ENCODE measurements at places on chromosomes 3 and 15.

- DNase-seq: no peak
Observed at GRCh38 chr3:188689101-188689574, 482.6 kb upstream of the TPRG1 start.

DNA sequence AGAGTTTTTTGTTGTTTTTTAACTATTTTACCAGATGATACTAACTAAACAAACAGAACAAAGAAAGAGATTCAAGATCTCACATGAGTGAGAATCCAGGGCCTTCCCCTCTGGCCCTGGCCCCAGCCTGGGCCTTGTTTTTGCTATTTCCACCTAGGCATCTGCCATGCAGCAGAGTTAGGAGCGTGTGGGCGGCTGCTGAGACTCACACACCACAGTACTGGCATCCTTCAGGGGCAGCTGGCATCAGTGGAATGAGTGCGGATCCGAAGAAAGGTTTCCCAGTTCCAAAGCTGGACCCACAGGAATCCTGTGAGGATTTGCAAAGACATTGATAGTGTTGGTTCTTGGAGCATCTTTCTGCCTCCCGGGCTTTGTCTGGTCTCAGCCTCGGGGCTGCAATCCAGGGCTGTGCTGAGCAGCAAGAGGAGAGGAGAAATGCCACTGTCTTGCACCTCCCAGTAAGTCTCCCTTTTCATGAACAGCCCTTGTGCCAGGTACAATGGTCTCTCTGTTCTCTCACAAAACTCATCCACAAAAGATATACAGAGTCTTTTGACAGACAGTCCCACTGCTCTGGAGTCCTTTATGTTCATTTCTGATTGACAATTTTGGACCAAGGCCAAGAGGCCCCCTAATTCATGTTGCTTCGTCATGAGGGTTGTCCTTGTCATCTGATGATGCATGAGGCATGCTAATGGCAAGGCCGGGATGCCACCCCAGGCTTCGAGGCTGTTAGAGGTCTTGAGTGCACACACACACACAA is 46.6 kb downstream of the APH1B start:
- no peak for DNase-seq

DNA sequence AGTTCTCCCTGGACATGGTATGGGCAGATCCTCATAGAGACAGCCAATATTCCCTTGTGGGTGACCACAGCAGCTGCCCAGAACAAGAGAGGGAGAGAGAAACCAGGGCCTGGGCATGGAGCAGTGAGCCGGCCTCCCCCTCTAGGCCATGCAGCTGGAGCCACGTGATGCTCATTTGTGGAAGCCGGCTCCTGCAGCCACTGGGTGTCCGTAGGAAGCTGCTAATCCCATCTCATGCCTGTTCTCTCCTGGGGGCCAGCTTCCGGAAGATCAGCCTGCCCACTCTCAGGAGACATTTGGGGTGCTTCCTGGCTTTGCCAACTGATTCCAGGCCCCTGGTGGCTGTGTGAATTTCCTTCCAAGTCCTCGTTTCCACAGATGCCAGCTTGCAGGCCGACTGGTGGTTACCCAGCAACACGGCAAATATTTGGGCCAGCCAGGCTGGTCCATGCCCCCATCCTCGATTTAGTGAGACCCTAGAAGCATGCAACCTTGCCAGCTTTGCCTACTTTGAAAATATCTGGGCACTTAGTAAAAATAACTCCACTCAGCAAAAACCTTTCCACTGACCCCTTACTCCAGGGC is 55.3 kb downstream of the LINGO1 start:
- DNase-seq: peak; percentile 58

DNA sequence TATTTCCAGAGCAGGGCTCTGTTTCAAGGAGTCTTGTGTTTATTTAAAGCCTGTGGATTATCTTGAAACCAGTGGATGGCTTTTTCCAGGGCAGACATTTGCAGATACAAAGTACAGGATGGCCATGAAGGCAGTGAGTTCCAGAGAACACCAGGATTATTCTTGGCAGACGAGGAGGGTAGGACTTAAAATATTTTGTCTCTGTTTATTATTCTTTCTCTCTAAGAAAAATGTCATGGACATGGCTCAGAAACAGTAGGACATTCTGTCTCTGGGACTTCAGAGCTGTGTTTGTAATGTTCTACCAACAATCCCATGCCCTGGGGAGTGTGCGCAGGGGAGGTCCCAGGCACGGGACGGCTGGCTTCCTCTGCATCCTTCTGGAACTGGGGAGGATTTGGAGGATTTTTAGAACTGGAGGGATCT is 125.9 kb downstream of the ATP10A start:
- DNase-seq: no peak

- DNase-seq: no peak
Observed at GRCh38 chr3:126961791-126962461, 21.0 kb upstream of the PLXNA1 start.

DNA sequence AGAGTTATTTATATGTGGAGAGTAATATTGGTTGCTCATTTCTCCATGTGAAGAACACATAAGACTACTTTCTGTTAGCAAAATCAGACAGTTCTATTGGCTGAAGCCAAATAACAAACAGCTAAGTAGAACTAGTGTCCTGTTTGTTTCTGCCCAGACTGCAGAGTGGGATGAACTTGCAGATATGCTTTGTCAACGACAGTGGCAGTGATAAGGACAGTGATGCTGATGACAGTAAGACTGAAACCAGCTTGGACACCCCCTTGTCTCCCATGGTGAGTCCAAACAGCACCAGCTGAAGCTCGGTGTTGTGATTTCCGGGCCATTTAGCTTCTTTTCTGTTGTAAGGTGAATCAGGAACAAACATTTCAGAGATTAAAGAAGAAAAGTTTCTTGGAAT is 102.6 kb upstream of the IL12A start:
- DNase-seq: no peak

GRCh38 chr15:77992356-77993222 is 84.9 kb downstream of the TBC1D2B start:
- no peak for DNase-seq

DNA sequence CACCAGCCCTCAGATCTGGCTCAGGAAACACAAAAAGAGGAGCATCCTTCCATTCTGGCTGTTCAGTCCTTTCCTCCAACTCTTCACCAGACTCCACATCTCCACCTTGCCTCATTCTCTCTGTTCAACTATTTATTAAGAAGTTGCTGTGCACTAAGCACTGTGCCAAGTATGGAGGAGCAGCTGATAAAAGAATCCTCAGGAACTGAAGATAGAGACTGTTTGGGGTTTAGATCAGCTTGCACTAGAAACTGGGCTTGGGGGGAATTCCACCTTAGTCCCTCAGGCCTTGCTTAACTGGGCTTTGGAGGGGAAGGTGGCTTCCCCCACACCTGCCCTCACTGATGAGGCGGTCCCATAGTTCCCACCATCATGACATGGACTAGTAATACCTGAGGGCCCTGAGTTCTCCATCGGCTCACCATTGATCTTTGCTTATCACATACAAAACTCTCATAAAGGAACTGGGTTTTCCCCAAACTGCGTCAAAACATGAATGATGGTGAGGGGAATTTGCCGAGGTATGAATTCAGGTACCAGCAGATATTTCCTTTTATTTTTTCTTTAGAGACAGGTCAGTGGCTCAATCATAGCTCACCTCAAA is 1.7 kb upstream of the CCR8 start:
- DNase-seq: no peak

- no peak for DNase-seq
Observed at GRCh38 chr3:183455089-183455488, 26.7 kb upstream of the MCF2L2 start.

DNA sequence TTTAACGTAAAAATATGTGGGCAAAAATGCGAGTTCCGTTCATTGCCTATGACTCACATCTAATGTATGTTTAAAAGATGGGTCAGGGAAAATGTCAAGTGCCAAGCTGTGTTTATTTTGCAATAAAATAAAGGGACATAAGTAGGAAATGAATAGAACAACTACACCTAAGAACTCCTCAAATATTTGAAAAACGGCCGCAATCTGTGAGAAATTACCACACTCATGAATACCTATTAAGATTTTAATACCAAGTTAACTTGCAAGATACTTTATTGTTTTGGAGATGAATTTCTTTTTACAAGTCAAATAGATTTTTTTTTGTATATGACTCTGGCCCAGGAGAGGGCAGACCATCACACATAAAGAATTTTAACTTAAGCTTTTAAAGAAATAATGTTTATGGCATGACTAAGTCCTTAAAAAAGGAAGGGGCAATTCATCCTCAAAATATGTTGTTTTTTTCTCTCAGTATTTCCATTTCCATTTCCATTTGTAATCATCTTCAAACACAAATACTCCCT is 152.7 kb downstream of the SUCNR1 start:
- DNase-seq: no peak

- no peak for DNase-seq
Observed at GRCh38 chr15:68434021-68434420, 2.1 kb upstream of the ITGA11 start.

- no peak for DNase-seq
Observed at GRCh38 chr15:35168464-35168863, 83.4 kb upstream of the NANOGP8 start.

GRCh38 chr3:98770261-98771039 is 7.3 kb downstream of the ST3GAL6 start:
- DNase-seq: no peak

DNA sequence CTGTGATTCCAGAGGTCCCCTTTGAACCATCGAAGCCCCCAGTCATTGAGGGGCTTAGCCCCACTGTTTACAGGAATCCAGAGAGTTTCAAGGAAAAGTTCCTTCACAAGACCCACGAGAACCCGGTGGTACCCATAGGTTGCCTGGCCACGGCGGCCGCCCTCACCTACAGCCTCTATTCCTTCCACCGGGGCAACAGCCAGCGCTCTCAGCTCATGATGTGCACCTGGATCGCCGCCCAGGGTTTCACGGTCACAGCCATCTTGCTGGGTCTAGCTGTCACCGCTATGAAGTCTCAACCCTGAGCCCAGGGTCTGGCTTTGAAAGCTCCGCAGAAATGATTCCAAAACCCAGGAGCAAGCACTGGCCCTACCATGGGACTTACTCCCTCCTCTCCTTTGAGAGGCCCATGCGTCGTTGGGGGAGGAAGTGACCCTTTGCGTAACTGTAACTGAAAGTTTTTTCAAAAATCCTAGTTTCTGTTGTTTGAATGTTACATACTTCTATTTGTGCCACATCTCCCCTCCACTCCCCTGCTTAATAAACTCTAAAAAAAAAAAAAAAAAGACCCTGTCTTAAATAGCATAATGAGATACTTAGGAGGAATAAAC is 85.1 kb upstream of the CSPG5 start:
- DNase-seq: no peak

DNA sequence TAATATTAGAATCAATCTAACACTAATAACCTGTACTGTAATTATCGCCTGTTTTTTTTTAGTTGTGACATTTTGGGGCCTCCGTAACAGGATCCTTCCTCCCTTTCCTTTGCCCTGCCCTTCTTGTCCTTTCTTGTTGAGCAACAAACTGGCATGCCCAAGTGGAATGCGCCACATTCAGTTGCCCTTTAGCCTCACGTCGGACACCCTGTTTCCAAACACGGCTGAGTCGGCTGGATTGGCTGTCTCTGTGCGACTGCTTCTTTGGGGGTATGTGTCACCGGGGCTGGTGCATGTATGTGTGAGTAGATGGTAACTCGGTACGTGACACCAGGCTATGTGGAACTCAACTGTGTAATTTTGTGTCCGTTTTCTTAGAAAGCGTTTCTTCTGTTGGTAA is 24.1 kb downstream of the TRAK1 start:
- no peak for DNase-seq

DNA sequence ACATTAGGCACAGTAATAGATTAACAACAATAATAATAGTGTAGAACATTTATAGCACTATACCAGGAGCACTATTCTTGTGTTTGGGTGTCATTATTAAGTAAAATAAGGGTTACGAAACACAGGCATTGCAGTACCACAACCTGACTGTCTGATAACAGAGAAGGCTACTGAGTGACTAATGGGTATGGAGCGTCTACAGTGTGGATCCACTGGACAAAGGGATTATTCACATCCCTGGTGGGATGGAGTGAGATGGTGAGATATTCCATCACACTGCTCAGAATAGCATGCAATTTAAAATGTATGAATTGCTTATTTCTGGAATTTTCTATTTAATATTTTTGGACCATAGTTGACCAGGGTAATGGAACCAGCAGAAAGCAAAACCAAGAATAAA is 18.2 kb downstream of the MINDY4B start:
- no peak for DNase-seq

- peak; percentile 60 for DNase-seq
Observed at GRCh38 chr3:116445311-116445841, at the start of gene LSAMP. LSAMP (minus strand) TSS chr3:116445487.

- DNase-seq: no peak
Observed at GRCh38 chr3:20811006-20811405, 625.0 kb upstream of the SGO1 start.

DNA sequence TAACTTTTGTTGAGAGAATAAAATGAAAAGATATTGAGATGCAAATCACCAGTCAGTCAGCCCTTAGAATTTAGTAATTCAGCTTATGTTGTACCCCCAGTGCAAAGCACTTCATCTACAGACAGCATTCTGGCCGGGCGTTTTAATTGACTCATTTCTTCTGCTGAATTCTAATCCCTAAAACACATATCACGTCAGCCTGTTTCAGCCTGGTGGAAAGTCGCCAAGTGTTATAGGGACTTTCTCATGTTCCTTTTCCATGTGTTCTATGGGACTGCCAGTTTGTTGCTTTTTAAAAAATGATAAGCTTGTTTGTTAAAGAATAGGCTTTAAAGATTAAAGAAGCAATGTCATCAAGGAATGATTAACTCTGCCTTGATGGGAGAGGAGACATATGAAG is 169.7 kb upstream of the BFSP2 start:
- DNase-seq: no peak

DNA sequence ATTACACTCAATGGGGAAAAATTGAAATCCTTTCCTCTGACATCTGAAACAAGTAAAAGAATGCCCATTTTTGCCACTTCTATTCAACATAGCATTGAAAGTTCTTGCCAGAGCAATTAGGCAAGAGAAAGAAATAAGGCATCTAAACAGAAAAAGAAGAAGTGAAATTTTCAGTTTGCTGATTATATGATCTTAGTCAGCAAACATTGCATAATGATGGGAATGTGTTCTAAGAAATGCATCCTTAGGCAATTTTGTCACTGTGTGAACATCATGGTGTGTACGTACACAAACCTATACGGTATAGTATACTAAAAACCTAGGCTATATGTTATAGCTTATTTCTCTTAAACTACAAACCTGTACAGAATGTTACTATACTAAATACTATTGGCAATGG is 278.0 kb downstream of the CGGBP1 start:
- no peak for DNase-seq

- peak; percentile 87 for DNase-seq
Observed at GRCh38 chr3:138367911-138368310, 19.5 kb downstream of the MRAS start.

DNA sequence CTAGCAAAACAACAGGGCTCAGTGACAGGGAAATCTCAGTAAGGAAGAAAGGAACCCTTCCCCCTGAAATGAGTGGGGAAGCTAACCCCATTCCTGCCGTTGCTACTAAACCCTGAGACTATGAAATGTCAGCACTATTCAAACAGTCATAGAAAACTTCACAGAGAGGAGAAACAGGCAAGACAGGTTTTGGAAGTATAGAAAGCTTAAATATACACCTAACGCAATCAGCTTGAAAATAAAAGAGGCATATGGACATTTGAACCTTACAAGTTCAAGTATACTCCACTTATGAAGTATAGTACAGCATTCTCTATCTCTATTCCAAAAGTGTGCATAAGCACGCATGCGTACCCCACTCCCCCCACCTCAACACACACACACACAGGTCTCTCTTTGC is 17.6 kb upstream of the FRMD4B start:
- no peak for DNase-seq

GRCh38 chr15:66680502-66680901 is 21.5 kb upstream of the SMAD6 start:
- DNase-seq: no peak

Data from anterior cingulate cortex (tissue), 58 donors.